ENCODE measurements at places on chromosomes 7 and 10.

DNA sequence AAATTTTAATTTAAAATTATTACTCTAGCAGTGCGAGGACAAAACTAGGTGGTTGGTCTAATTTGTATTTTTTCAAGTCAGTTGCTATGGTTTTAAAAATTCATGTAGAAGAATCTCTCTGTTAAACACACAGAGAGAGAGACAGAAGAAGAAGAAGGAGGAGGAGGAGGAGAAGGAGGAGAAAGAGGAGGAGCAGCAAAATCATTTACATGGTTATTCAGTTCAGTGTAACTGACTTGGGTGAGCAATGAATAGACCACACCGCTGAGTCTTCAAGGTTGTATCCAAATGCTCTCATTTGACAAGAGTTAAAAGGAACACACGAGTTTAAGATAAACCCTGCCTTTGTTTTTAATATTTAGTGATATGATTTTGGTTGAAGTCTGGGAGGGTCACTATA, 131.1 kb downstream of the PDE1C start:
- DNase-seq = no peak

DNA sequence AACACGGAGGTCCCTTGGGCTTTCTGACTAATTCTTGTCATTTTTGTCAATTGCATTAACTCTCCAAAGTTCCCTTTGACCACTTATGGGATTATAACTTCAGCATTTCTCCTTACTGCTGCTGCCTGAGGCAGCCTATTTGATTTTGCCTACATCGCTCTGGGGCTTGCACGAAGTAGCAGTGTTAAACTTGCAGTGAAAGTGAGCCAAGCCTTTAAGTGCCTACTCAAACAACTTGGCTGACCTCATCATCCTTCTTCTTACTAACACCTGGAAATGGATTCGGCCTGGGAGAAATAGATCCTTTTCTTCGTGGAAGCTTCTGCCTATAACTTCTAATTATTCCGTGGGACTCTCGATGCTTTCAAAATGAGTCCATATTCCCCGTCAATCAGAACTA, 76.6 kb downstream of the DGKB start:
- DNase-seq = no peak

DNA sequence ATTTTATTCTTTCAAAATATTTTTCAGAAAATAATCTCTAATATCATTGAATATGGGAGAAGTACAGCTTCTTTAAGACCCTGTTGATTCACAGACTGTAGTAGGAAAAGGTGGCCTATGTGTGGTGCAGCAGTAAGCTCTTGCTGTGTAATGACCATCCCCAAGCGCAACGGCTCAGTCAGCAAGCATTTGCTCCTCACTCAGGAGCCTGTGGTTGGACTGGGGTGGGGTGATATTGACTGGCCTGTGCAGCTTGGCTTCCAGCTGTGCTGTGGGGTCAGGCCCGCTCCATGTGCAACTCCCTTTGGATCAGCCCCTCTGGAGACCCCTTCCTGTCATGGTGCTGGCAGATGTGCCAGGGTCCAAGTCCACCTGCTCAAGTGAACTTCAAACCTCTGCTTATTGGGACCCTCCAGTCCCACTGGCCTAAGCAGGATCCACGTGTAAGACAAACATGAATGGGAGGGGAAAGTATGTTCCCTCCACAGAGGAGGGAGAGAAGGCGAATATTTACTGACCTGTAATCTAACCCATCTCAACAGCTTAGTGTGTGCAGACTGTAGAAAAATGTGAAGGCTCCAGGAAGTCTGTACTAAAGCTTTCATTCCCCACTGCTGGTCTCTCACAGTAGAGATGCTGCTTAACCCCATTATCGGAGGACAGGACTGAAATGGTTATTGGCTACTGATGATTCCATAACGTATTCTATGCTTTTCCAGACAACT, 239.7 kb downstream of the WDR37 start:
- no peak for DNase-seq

DNA sequence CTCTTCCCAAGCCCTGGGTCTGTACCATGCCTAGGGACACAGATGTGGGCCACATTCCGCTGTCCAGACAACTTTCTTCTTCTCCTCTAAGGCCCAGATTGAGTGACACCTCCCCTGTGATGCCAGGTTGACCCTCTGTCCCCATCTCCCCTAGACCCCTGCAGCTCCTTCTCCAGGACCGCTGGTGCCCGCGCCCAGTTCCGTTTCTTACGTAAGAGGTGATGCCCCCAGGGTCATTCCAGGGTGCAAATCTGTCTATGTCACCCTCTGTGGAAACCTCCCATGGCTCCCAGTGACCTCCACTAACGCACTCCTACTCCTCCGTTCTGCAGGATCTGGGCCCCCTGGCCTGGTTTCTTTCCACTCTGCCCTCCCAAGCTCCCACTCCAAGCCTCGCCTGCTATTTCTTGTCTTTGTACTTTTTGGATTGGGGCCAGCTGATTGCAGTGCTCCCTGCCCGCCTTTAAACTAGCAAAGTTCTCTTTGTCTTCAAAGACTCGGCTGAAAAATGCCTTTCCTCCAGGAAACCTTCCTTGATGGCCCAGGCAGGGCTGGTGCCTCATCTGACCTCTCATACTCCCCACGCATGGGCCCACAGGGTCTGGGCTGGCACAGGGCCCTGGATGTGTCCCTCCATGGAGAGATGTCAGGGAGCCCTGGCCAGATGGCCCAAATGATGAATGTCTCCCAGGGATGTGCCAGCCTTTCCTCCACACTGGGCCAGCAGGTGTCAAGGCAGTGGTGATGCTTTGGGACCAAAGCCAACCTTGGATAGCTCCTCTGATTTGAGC, 21.3 kb upstream of the ELN start:
- DNase-seq = no peak

DNA sequence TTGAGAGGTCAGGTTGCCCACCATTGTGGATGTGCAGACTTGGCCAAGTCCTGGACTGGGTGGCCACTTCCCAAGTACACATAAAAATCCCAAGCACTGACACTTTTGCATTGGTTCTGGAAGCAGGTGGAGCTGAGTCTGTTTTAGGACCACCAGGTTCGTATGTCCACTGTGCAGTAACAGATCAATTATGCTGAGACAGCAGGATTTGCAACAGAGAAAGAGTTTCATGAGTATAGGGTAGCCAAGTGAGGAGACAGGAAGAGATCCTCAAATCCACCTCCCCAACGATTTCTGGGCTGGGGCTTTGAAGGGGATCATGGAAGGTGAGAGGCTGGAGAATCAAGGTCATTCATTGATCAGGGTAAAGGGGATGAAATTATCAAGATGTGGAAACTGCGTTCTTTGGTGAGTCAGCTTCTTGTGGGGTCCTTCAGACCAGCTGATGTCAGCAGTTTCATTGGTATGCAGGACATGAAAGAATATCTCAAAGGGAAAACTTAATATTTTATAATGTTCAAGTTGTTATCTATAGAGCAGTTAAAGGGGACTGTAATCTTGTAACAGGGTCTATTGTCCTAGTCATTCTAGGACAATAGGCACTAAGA, 277.7 kb downstream of the GALNT17 start:
- no peak for DNase-seq

All from activated naive CD4-positive, alpha-beta T cell (primary cell).